Coronary artery (tissue), 2 donors: ENCODE measurements at places on chromosomes 1 and 21.

GRCh38 chr1:167373398-167373797, 144.9 kb downstream of the CD247 start:
- no peak for DNase-seq

DNA sequence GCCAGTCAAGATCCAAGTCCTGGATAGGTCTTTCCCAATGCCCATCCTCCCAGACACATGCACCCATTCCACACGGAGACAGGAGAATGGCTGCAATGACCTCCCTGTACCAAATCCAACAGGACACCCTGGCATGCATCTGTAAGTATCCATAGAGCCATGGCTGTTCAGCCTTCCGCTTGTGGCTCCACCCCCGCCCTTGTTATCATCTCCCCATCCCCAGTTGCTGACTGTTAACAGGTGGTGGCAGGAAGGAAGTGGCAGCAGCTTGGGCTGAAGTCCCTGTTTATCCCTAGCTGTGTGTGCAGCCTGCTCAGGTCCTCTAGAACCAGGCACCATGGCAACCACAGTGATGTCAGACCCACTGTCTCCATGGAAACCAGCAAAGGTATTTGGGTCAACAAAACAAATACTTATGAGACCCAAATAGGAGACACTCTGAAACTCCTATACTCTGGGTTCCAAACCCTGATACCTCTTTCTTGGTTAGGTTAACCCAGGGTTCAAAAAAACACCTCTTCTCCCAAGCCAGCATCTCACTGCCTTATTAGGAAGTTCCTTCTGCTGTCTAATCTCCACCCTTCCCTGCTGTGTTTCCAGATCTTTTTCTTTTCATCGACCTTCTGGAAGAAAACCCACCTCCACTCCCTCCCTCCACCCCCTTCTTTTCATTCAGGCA, 721 bp downstream of the PBXIP1 start:
- DNase-seq: peak; percentile 85

GRCh38 chr1:184260382-184260781, 126.4 kb upstream of the C1orf21 start:
- DNase-seq: no peak

DNA sequence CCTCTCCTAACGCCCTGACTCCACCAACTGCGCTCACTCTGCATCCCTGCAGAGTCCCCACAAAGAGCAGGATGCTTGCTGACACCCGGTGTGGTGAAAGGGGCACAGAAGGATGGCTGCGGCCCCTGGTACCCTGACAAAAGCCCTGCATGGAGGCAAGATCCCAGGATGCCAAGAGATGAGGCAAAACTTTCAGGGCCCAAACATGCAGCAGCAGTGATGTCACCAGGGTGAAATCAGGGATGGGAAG, 36.6 kb downstream of the SLC9A1 start:
- no peak for DNase-seq

DNA sequence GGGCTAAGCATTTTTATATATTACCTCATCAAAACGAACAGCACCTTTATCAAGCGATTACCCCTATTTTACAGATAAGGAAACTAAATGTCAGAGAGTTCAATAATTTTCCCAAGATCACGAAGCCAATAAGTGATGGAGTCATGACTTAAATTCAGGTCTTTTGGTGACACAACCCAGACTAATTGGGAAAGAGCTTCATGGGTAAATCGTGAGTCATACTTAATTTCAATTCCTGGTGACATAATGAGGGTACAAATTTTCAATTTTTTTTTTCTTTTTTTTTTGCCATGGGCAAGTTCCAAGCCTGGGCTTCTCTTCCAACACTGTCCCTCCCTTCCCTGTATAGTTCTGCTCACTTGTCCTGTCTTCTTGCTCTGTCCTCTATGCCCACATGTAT, 30.1 kb upstream of the IL10 start:
- no peak for DNase-seq
